RKO (cell line): ENCODE measurements at places on chromosomes 4 and X.

DNA sequence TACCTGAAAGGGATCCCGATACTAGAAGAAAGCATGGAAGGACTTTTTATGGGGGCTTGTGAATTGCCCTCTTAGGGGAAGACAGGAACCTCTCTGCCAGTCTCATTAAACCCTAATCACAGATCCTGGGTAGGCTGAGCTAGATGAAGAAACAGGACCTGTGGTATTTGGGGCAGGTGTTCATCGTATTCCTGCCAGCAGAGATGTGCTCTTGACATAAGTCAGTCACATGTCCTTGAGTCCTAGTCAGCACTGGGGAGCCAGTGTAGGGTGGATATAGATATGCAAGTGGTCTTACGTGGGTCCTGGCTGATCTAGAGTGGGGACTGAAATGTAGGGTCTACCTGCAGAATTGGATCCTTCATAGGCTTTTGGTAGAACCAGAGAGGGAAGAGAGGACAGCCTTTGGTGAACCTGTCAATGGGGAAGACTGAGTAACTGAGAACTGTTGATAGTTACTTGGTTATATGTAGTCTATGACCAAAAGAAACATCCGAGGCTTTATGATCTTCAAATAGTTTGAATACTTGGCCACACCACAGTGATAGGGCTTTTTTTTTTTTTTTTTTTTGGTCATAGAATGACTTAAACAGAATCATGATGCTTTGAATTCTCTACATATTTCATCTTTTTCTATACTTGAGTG is 63.5 kb upstream of the WDR1 start:
- no peak for DNase-seq

- no peak for DNase-seq
Observed at GRCh38 chr4:147846318-147847155, 114.6 kb downstream of the ARHGAP10 start.

DNA sequence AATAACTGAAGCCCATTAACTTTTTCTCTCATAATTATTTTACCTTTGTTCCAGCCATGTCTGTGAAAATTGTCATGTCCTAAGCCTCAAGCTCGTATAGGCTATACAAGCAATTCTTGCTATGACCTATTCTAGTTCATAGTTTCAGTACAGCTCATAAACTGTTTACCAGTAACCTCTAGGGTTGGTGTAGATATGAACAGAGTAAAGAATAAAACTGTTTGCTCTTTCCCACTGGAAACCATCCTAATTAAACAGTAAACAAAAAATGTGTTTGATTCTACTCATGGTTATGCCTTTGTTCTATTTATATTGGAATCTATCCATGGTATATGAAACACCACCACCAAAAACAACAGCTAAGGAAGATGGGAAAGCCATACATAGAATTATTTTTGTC is 1444.0 kb upstream of the PCDH7 start:
- no peak for DNase-seq

GRCh38 chrX:69029771-69030170 is 135.5 kb downstream of the PJA1 start:
- no peak for DNase-seq

DNA sequence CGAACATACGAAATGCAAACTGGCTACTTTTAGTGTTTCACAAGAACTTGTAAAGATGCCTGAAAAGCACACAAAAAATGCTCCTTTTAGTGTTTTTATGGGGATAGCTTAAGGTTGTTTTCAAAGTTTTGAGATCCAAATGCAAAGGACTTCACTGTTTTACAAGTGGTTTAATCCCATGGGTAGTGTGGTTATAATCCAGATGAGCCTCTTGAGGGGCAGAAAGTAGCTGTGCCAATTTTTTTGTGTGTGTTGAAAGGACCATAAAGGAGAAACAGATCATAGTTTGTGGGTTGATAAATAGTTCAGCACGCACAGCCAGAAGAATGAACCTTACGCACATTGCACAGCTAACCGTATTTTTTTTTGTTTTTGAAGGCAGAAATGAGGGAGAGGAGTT is 126.9 kb upstream of the GIMD1 start:
- DNase-seq: no peak

DNA sequence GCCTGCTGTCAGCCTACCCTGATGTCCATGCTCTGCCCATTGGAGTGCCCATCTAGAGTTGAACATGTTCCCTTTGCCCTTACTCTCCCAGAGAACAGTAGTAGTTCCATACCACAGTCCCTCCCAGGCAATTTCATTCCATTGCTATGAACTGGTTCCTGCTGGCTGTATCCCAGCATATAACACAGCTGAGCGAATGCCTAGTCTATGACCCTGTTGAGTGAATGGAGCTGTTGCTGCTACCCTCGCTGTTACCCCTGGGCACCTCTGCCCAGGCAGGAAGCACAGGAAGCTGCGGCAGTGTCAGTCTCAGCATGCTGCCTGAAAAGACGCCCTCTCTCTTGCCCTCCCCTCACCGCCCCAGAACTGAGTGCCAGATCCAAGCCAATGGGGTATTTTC is 73.3 kb downstream of the SOX3 start:
- no peak for DNase-seq

- no peak for DNase-seq
Observed at GRCh38 chr4:7365462-7366179, 69.1 kb downstream of the PSAPL1 start.

- no peak for DNase-seq
Observed at GRCh38 chr4:172601195-172601594, 567.4 kb upstream of the GALNT7 start.

- DNase-seq: no peak
Observed at GRCh38 chrX:107677501-107677901, 49.2 kb downstream of the PRPS1 start.
